ENCODE measurements at places on chromosomes 6 and 20.

DNA sequence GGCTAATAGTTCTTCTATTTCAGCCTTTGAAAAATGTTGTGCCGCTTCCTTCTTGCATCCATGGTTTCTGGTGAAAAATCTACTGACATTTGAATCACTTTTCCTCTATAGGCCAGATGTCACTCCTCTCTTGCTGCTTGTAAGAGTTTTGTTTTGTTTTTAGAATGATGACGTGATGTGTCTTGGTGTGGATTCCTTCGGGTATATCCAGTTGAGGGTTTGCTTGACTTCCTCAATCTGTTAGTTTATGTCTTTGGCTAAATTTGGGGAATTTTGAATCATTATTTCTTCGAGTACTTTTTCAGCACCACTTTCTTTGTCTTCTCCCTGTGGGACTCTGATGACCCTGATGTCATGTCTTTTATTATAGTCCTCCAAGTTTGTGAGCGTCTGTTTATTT lies 175.5 kb downstream of the MYLK4 start:
- no peak for DNase-seq

DNA sequence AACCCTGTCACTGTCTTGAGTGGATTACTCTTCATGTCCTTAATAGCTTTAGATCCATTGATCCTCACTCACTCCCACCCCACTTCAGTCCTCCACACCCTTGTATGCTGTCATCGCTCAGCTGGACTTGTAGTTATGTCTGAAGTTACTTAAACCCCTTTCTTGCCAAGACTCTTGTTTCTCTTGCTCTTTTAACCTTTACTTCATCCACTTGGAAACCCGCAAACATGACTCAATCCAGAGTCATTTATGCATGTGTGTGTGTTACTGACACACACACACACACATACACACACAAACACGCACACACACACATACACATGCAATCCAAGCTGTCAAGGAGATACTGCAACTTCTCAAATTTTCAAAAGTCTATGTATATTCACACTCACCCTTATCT lies 341.8 kb downstream of the SYNE1 start:
- peak; percentile 44 for DNase-seq

DNA sequence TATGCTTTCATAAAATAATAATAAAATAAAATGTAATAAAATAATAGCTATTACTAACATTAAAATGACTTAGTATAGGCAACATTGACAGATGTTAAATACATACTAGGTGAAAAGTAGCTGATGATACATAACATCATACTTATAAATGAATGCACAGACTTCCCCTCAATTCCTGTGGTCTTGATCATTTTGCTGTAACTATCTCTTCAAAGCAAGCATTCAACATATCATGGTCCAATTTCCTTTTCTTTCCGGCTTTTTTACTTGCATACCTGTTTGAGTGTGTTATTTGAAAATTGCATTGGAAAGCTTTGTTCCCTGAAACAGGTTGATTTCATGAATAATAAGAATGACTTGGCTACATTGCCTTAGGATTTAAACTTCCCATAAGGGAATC lies 309.3 kb downstream of the HDGFL1 start:
- DNase-seq: no peak

DNA sequence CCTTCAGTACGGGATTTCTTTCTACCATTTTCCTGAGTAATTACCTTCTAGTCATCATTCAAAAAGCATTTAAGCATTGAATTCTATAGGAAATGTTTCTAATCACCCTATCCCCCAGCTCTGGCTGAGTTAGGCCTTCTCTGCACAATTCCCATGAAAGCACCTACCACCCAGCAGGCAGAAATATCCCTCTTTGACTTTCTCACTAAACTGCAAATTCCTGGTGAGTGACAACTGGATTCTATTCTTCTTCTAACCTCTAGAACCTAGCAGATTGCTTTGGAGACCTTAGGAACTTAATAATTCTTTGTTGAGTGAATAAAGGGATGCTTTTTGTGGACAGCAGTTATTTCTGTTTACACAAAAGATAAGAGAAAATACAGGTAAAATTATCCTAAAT lies 328.7 kb downstream of the LAMA2 start:
- no peak for DNase-seq

DNA sequence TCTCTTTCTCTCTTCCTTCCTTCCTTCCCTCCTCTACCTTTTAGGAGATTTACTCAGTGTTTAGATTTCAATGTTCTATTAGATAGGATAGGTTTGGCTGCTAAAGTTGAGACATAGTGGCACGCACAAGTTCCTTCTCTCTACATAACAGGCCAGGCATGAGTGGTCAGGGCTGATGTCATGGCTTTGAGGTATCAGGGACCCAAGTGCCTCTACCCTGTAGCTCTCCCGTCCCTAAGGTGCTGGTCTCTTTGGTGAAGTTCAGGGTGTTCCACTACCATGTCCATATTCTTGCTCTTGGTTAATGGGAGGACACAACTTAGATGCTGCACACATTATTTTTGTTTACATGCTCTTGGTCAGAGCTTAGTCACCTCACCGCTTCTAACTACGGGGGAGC lies 245.3 kb downstream of the QKI start:
- DNase-seq: no peak
